ENCODE measurements at places on chromosomes 2 and 18.

DNA sequence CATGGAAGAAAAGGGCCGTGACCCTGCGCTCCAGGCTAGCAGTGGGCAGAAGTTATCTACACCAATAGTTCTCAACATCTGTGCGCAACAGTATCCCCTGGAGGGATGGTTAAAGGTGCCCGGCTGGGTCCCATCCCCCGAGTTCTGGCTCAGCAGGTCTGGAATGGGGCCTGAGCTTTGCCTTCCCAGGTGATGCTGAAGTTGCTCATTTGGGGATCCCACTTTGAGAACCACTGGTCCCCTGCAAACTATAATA, 31.1 kb downstream of the DNMT3A start:
- DNase-seq = no peak

GRCh38 chr2:106085181-106085940, 108.7 kb downstream of the UXS1 start:
- no peak for DNase-seq

DNA sequence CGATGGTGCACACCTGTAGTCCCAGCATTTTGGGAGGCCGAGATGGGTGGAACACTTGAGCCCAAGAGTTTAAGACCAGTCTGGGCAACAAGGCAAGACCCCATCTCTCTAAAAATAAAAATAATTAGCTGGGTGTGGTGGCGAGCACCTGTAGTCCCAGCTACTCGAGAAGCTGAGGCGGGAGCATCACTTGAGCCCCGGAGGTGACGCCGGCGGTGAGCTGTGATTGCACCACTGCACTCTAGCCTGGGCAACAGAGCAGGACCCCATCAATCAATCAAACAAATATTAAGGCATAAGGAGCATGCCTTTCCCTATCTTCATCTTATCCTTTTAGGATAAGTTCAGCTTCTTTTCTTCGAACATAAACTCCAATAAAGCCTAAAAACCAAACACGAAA, 1.1 kb downstream of the WDSUB1 start:
- DNase-seq = no peak

DNA sequence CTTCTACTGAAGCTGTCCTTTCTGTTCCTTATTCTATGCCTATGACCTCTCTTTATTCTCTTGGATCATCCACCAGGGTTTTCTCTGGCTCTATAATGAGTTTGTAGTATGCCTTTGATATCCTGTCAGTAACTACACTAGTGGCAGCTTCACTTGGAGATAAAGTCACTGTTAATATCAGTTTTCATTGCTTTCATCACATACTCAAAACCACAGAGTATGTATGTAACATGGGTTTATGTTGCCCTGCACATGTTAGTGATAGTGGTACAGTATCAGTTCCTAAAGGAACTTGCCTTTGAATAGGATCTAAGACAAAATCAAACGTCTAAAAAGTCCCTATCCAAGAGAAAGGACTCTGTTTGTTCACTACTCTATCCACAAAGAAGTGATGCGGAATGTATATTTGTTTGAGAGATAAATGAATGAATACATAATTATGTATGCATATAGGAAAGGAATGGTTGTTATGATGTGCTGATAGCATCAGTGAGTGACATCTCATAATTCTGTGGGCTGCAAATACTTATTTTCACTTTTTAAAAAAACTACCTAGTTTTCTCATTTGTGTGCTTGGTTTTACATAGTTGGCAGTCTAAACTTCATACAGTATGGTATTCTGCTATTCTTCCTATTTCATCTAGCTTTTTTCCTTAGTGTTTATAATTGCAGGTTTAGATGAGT, 45.1 kb downstream of the TET3 start:
- DNase-seq = no peak

DNA sequence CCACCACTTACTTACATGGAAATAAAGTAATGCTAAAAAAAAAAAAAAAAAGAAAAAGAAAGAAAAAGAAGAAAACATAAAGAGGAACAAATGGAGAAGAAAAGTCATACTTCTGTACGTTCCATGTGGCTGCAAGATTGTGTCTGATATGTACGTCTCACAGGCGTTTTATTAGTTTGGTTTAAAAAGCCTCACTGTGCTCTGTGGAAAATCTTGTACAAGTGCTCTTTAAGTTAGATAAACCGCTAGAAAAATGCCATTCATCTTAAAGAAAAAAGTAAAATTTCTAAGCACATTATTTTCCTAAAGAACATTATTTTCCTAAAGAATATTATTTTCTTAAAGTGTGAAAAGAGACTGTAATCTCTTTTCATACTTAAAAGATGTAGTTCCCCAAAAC, 165.1 kb downstream of the ZNF521 start:
- no peak for DNase-seq

GRCh38 chr2:47386551-47386950, 16.4 kb upstream of the MSH2 start:
- DNase-seq = no peak
